ENCODE measurements at places on chromosomes 4 and X.

GRCh38 chrX:154489182-154489581 lies 1.2 kb downstream of the SLC10A3 start:
- DNase-seq: no peak

- peak; percentile 29 for DNase-seq
Measured at GRCh38 chr4:113539408-113539807, 222.1 kb downstream of the CAMK2D start.

DNA sequence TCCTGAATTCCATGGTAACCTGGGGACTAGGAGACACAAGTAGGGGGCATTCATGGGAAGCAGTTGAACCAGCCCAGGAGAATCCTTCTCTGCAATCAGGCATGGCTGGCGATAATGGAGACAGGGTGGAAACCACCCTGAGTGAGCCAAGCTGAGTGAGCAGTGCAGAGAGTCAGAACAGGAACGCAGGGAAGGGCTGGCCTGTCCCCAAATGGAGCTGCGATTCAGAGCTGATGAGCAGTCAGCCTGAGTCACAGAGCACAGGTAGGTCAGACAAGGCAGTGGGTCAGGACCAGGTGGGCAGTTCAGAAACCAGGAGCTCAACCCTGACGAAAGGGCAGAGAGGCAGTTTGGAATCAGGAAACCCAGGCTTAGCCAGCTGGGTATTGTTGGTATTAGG lies 129.0 kb downstream of the BTC start:
- no peak for DNase-seq

DNA sequence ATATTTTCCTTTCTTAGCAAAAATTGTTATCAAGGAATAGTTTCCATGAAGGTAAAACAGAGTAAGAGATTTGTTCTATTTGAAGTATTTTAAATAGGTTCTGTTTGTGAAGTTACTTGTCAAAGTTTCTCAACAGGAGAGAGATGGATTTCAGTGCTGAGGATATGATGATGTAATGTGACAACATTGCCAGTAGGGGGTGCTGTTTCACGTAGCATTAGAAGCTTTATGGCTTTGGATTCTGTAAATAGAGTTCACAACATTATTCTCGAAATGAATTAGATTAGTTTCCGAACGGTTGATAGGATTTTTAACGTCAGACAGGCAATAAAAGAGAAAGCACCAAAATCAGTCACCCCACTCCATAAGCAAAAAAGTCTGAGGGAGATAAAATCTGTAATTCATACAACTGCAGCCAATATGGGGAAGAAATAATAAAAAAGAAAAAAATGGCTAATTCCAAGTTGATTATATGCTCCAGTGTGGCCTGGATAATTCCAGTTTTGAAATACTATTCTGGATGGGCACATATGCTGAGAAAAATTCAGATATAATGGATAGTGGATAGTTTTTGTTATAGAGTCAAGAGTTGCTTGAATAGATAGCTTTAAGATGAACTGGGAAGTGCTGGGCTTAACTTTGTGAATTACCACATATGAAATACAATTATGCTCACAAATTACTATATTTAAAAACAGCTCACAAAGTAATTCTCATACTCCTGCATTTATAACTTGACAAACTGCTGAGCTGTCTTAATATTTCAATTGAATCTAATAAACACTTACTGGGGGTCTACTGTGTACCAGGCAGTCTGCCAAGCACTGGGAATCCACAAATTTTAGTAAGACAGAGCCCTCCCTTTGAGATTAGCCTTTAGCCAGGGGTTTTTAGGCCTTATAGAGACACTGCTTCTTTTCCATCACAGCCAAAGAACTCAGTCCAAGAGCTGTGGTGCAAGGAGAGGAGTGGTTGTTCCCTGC lies 109.1 kb downstream of the GPAT3 start:
- peak; percentile 25 for DNase-seq

DNA sequence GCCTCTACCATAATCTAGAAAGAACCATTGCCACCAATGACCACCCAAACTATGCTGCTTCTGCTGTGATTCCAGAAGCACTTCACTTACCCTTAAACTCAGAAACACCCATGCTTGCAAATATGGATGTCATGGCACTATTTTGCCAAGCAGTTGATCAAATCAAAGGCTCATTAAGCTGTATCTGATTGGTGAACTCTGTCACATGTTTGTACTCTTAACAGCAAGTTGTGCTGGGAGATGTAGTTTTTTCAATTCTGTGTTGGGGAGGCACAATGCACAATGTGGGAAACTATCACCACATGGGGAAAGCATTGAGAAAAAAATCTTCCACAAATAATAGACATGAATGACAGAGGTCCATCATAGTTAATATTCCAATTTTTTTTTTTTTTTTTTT lies 19.2 kb upstream of the SPCS3 start:
- DNase-seq: no peak

- DNase-seq: no peak
Measured at GRCh38 chr4:105130945-105131344, 15.7 kb upstream of the TET2 start.

DNA sequence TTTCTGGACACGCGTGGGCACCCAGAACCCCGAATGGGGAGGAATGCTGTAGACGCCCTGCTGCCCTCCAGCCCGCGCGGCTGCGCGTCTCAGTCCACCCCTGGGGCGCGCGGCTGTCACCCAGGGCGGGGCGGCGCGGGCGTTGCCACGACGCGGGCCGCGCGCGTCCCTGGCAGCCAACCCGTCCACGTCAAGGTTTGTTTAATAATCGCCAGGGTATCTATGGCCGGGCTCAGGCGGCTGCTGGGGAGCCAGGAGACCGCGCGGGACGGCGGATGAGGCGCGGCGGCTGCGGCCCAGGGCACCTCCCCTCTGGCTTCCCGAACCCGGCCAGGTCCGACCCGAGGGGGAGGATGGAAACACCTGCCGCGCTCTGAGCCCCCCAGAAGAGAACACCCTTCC lies at the start of gene SPATA18:
Gene SPATA18 (plus strand): TSS at position 92 of the 402 bp plus-strand sequence. CDS start 401 bp downstream, outside the sequence.
- no peak for DNase-seq

GRCh38 chr4:47862297-47862696 lies 24.4 kb upstream of the CORIN start:
- peak; percentile 44 for DNase-seq

- DNase-seq: no peak
Measured at GRCh38 chr4:81922313-81922712, 450.6 kb upstream of the RASGEF1B start.

GRCh38 chrX:10006086-10006485 lies 38.9 kb downstream of the CLDN34 start:
- no peak for DNase-seq

GRCh38 chrX:17613979-17614588 lies 123.2 kb upstream of the SCML1 start:
- no peak for DNase-seq

DNA sequence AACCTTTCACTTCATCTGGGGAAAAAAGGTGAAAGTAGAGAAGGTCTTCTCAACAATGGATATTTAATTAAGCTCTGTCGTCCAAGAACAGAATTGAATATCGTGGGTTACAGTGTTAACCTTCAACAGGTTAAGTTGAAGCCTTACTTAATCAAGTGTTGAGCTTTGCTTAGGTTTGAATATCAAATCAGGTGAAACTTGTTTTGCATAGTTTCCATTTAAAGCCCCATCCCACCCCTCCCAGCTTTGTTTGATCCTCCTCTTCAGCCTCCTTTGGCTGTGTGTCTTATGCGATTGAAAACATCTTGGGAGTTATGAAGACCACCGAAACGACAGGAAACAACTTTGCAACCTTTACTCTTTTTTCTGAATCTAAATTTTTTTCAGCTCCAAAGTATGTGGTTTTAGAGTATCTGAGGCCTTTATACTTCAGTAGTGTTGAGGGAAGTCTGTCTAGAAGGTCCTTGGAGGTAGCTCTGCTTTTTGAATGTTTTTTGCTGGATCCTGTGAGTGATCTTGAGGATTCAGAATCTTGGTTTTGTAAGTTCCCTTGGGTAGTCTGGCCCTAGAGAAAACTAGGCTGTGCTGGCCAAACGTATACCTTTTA lies 39.1 kb downstream of the MCUB start:
- no peak for DNase-seq

GRCh38 chrX:134513091-134513490 lies 53.1 kb downstream of the HPRT1 start:
- no peak for DNase-seq

- no peak for DNase-seq
Measured at GRCh38 chrX:151873096-151873495, 39.6 kb upstream of the MAGEA4 start.

GRCh38 chrX:3362956-3363355 lies 16.5 kb upstream of the MXRA5 start:
- no peak for DNase-seq

DNA sequence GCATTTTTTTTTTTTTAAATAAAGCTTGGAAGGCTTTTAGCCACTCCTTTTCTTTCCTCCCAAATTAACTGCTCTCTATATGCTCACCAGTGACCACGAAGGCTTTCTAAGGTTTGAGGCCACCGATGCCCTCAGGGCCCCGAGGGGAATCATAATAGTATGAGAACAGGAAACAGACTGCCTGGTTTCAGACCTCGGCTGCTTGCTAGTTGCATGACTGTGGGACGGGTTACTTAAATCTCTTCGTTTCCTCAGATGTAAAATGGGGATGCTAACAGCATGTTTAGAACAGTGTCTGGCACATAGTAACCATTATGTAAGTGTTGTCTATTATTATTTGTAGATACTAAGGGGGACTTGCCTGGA lies 3.6 kb downstream of the LINC00632 start:
- DNase-seq: no peak

DNA sequence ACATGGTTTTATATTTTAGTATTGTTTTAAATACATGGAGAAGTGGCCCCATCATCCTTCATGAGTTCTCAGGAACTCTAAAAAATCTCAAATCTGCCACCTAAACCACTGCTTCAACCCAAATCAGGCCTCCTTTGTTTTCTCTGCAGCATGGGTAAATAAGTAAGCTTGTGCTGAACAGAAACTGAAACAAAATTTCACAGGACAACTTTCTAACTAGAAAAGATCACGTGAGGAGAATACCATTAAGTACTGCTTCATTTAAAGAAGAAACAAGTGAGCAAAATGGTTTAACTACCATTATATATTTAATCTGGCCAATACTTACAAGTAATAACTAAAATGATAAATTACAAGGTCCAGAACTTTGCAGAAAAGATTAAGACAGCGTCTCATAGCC lies 2.5 kb downstream of the ARAP2 start:
- no peak for DNase-seq

- no peak for DNase-seq
Measured at GRCh38 chr4:11079171-11079570, 349.5 kb downstream of the HS3ST1 start.

- no peak for DNase-seq
Measured at GRCh38 chrX:9737363-9737762, 28.3 kb downstream of the GPR143 start.

DNA sequence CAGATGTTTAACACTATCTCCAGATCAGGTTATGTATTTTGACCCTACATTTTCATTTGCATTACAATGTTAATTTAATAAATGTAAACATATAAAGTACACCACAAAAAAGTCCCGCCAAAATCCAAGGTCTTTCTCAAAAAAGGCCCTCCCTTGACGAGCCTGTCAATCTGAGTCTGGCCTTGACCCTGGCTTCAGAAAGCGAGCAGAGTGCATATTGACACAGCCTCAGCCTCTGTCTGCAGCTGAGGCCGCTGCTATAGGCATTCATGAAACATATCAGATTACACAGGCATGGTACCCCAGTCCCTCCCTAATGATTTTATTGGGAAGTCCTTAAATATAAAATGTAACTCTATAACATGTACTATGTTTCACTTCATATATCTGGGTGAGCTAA lies 6.2 kb downstream of the MBNL3 start:
- DNase-seq: no peak

DNA sequence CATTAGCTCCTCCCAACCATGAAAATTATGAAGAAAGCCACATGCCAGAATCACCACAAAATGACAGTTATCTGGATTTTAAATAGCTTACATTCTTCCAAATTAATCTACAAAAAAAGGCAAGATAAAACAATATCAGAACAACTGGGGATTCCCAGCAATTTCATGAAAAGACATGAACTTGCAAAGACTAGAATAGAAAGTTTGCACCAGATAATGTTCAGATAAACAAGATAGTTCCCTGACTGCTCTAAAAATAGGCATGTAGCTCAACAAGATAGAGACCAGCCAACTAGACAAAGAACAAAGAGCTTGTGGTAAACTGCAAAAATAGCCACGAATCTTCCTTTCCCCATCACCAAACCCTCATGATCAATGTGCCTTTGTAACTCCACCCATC lies 30.3 kb upstream of the DDX53 start:
- peak; percentile 6 for DNase-seq

DNA sequence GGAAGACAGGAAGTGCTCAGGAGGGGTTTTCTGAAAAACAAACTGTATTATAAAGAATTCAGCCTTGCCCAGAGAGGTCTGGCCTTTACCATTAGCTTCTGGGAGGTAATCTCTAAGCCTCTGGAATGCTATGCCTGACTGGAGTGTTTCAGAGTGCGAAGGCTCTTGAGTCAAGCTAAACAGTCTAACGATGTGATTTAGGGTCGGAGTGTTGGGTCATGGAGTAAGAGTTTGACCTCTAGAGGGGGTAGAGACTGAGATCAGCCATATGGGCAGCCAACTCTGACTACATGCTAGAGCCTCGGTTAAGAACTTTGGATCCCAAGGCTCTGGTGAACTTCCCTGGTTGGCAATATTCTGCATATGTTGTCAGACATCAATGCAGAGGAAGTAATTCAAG lies 15.0 kb downstream of the BOD1L1 start:
- DNase-seq: no peak
